ENCODE measurements at places on chromosomes 1 and 21.

DNA sequence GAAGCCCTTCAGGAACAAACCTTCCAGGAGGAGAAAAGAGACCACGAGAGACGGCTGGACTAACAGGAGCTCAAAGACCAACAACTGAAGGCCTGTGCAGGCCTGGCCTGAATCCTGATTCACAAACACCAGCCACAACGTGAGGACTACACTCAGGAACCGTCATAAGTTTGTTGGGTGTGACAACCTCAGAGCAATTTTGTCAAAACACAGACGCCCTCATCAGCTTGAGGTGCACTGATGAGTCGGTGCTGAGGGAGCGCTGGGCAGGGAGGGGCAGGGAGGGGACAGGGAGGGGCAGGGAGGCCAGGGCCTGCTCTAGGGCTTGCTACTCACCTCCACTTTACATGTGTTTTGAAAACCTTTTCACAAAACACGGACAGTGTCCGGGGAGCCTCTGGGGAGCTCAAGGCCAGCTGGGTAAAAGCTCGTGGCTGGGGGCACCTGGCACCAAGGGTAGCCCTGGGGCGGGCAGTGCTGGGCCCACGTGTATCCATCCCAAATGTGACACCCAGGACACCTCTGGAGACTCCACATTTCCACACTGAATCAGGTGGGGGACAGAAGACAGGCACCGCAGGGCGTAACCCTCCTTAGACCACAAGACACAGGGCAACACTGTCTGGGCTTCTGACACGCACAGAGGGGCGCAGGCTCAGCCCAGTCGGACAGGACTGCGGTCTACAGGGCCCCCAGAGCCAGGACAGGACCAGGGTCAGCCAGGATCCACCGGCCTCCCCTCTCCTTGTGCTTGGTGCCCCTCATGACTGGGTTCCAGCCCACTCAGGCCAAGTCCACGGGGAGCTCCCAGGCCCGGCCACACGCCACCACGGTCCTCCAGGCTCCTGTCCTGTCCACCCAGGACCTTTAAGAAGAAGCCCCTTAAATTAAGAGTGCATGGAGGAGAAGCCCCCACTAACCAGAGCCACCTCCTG is 16.5 kb downstream of the LSS start:
- peak; percentile 2 for DNase-seq

GRCh38 chr1:116334015-116334547 is 39.0 kb upstream of the ATP1A1 start:
- DNase-seq, result peak; percentile 47

- peak; percentile 72 for DNase-seq
Measured at GRCh38 chr1:151196292-151196800, 2.0 kb upstream of the PIP5K1A start.

- DNase-seq, result no peak
Measured at GRCh38 chr1:185974367-185975170, 240.4 kb downstream of the HMCN1 start.

GRCh38 chr1:3135073-3135702 is 66.2 kb downstream of the PRDM16 start:
- no peak for DNase-seq

GRCh38 chr1:170020859-170021258 is 53.6 kb downstream of the KIFAP3 start:
- no peak for DNase-seq

GRCh38 chr1:37430103-37430985 is 44.0 kb upstream of the ZC3H12A start:
- no peak for DNase-seq

GRCh38 chr1:23132033-23132432 is 36.6 kb downstream of the LUZP1 start:
- DNase-seq, result no peak

GRCh38 chr1:204589409-204590038 is 73.3 kb downstream of the MDM4 start:
- DNase-seq, result no peak

GRCh38 chr1:11885916-11886315 is 27.2 kb upstream of the NPPB start:
- no peak for DNase-seq

- DNase-seq, result no peak
Measured at GRCh38 chr1:19010995-19011844, 54.7 kb upstream of the IFFO2 start.

- DNase-seq, result no peak
Measured at GRCh38 chr1:78277253-78277652, 213.5 kb upstream of the PTGFR start.

GRCh38 chr1:97038410-97038809 is 316.8 kb downstream of the PTBP2 start:
- no peak for DNase-seq

GRCh38 chr1:22689505-22689904 is 21.1 kb upstream of the EPHB2 start:
- DNase-seq, result no peak

- no peak for DNase-seq
Measured at GRCh38 chr1:33957854-33958253, 94.0 kb downstream of the HMGB4 start.

DNA sequence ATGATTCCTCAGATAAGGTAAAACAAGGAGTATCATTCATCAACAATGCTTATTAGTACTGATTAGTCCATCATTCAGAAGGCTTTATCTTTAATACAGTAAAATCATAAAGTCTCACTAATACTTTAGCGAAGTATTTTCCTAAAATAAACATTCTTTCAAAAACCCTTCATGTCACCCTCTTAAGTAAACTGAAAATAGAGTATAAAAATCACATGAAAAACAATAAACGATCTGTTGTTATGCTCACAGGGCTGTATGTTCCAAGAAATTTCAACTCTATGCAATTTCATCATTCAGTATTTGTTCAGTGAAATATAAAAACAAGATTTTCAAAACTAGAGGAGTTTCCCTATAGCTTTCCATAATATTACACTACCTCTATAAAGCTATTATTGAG is 102.0 kb downstream of the DENND1B start:
- no peak for DNase-seq

- DNase-seq, result no peak
Measured at GRCh38 chr1:234925440-234926263, 203.0 kb downstream of the TOMM20 start.

- no peak for DNase-seq
Measured at GRCh38 chr1:206497774-206498173, 9.6 kb upstream of the RASSF5 start.

GRCh38 chr1:210239349-210240111 is 6.9 kb downstream of the SERTAD4 start:
- DNase-seq, result peak; percentile 52

DNA sequence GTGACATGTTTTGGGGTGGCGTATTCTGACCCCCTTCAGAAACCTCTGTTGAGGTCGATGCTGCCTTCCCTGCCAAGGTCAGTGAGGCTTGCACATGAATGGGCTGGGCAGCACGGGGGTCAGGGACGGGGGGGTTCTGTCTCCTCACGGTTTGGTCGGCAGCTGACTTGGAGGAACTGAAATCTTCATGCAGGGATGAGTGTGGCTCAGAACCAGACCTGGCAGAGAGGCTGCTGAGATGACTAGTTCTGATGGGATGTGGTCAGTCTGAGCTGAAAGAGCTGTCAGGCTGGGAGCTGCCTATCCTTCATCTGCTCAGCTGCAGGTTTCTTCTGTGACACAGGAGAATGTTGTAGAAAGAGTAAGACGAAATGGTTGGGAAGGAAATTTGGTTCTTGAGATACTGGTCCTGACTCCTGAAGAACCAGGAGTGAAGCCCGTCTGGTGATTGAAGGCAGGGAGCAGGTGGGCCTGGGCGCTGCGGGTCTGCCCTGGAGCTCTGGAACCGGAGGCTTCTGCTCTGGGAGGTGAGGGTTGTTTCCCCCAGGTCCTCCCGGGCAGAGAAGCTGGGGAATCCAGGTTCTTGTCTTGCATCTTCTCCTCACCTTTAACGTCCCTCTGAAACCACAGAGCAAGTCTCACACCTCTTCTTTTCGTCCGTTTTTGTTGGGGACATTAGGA is 3.3 kb downstream of the SLX9 start:
- DNase-seq, result no peak

GRCh38 chr1:240387051-240387450 is 224.9 kb downstream of the GREM2 start:
- no peak for DNase-seq

DNA sequence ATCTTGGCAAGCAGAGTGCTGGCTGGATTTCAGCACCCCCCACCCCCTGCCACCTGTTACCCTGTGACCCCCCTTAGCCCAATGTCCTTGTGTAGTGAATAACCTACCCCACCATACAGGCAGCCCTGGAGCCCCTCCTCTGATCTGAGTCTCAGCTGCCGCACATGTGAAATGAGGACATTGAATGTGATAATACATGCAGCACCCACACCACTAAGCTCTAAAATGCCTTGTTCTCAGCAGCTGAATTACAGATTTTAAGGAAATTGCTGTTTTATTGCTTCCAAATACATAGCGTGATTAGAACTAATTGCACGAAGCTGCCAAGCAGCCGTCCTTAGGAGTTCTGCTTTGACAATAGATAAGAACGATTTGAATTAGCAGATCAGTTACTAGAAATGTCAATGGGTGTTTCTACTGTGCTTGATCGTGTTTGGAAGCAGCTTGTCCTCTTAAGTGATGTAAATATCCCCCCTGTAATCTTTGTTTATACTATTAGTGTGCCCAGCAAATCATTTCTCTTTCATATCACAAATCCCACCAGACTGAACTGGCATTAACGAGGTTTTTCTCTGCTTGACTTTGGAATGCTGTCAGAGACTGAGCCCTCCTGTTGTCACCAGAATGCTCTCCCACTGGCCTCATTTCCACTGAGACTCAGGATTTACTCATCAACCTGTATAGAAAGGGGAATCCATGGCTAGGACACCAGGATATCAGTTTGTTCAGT is 4.9 kb downstream of the SLAMF8 start:
- DNase-seq, result no peak

- DNase-seq, result no peak
Measured at GRCh38 chr1:67250051-67250653, 57.5 kb upstream of the IL12RB2 start.

- DNase-seq, result no peak
Measured at GRCh38 chr1:7596126-7596965, 174.8 kb upstream of the VAMP3 start.

DNA sequence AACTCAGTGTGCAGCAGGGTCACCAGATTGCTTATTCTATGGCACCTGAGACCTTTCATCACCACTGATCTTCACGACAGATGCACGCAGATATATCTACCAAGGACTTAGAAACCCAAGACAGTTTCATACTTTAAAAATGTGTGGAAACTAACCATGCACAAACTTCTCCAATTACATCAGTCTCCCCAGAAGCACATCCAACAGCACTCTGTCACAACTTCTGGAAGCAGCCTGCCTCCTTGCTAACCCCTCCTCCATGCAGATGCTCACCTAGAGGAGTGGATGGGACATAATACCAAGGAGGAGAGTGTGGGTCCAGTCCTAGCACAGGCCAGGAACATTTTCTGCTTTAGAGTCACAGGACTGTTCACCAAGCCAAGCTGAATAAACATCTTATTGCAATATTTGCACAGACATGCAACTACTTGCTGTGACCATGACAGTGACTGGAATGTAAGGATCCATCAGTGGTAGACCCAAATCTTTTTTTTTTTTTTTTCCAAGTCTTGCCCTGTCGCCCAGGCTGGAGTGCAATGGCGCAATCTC is 69.4 kb downstream of the HIVEP3 start:
- no peak for DNase-seq

DNA sequence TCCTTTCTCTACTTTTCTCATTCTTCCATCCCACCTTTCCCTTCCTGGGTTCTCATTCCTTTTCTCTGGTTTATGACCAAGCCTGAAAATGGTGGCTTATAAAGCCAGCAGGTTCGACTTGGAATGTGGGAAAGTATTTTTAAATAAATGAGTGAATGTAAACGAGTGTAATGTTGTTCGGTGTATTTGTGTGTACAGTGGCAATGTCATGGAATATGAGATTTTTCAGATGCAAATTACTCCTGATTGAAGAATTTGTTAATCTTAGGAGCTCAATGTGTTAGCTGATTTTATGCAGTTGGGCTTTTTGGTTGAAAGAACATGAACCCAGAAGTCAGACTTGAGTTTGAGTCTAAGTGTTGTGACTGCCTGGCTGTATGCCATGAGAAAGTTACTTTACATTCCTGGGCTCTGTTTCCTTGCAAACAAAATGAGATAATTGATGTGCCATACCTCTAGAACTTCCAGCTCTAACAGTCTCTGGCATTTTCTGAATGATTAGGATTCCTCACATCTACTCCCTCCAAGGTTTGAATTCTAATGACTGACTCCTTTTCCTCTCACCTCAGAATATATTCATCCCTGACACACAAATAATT is 6.6 kb downstream of the SGIP1 start:
- DNase-seq, result no peak

DNA sequence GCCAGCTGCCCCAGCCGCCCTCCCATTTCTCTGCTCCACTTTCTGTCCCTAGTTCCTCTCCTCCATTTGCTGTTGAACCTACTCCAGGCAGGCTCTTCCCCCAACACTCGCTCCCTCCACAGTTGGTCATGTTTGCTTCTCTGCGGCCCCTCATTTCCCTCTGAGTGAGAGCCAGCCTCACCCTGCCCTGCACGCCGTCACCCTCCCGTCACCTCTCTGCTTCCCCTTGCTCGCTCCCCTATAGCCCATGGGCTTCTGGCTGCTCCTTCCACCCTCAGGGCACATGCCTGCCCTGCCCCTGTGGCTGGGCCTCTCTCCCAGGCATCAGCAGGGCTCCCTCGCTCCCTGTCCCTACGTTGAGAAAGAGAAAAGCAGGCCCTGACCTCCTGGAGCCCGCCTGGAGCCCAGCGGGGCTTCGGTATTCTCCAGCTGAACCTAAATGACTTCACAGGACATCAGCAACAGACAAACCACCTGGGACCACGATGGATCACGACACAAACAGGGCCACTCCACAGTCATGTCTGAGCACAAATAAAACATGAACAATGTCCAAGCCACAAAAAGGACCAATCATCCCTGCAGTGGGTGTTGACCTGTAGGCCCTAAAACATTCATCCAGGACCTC is 13.3 kb upstream of the THEMIS2 start:
- no peak for DNase-seq

DNA sequence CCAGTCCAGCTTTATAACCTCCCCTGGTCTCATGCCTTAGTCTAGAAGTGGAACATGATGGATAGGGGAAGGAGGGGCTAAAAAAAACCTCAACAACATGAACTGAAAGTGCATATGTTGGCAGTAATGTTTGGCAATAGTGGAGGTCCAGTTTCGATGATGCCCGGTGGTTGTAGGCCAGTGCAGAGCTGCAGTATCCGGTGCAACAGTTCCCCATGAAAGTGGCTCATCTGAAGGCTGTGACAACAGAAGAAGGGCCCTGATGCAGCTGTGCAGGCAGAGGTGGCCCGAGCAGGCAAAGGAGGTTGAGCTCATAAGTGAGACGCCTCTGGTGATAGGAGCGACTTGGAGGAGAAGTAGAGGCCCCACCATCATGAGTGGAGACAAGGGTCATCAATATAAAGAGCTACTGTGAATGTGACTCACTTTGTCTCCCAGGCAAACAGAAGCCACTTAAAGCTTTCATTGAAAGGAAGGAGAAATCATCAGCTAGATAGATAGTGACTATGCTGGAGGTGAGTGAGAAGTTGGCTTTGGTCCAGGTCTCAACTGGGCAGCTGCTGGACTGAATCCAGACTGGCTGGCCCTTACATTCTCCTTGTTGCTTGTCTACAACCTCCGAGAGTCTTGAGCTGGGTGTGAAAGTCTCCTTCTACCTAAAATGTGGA is 10.2 kb upstream of the CREG1 start:
- DNase-seq, result peak; percentile 55

GRCh38 chr1:170307426-170307825 is 161.7 kb downstream of the NTMT2 start:
- no peak for DNase-seq
